CD4-positive, alpha-beta T cell treated with Interleukin-1 beta for 1 hour (primary cell): ENCODE measurements at places on chromosomes 16 and 17.
A peak's percentile ranks its signal among the peaks of the same experiment; 100 is the strongest.

GRCh38 chr17:57407287-57408070 lies 151.2 kb downstream of the MSI2 start:
- DNase-seq = no peak

DNA sequence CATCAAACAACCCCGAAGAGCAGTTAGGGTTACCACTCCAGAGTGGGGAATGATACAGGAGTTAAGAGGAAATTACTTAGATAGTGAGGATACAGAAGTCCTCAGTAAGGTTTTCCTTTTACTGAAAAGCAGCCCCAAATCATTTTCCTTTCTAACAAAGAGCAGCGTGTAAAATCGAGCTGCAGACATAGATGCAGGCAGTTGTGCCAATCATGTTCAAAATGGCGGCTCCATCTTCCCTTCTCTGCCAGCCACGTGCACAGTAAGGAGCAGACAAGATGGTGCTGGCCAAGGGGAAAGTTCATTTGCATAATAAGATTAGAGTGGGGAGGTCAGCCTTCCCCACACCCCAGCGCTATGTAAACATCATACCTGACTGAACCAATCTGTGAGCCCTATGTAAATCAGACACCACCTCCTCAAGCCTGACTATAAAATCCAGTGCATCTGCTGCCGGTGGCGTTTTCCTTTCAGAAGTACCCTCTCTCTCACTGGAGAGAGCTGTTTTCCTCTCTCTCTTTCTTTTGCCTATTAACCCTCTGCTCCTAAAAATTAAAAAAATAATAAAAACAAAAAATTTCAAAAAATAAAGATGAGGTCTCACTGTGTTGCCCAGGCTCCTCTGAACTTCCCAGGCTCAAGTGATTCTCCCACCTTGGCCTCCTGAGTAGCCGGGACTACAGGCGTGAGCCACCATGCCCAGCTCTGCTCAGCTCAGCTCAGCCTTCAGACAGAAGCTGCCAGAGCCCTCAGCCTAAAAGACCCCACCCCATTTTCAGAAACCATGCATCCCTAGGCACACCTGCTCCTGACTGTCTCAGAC lies 2.6 kb upstream of the SRL start:
- no peak for DNase-seq

GRCh38 chr17:4836221-4836620 lies 3.1 kb downstream of the MINK1 start:
- DNase-seq = no peak

DNA sequence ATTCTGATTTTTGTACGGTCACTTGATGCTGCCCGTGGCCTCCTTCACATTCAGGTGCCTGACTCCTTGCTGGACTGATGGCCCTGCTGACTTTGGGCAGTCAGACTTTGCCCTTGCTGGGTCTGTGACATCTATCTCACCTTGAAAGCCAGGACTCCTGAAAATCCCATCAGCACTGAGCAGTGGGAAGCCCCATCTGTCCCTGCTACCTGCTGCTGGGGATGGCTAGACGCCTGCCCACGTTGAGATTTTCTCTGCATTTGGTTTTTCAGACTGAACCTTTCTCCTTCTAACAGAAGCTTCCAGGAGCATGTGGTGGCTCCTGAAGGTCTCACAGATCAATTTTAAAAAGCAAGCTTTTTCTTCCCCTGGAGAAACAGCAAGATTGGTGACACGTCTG lies 10.2 kb upstream of the ZNF18 start:
- DNase-seq = no peak

DNA sequence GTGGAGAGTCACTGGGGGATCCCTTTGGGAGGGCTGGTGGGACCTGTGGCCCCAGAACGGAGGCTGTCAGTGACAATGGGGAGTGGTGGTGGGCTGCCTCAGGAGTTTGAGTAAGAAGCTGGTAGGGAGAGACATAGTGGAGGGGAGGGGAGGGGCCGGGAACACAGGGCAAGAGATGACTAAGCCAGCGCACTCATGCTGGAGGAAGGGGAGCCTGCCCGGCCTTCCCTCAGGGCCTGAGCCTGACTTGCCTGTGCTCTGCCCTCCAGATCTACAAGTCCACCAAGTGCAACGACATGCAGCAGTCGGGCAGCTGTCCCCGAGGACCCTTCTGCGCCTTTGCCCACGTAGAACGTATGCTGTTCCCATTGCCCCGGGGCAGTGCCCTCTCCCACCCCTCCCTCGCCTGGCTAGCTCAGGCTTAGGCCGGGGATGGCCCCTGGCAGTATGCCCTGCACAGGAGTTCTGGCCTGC lies 29.3 kb downstream of the UNC13D start:
- DNase-seq = no peak

- DNase-seq = no peak
These were observed 5.0 kb downstream of the RPRML start for GRCh38 chr17:46974086-46974485.

DNA sequence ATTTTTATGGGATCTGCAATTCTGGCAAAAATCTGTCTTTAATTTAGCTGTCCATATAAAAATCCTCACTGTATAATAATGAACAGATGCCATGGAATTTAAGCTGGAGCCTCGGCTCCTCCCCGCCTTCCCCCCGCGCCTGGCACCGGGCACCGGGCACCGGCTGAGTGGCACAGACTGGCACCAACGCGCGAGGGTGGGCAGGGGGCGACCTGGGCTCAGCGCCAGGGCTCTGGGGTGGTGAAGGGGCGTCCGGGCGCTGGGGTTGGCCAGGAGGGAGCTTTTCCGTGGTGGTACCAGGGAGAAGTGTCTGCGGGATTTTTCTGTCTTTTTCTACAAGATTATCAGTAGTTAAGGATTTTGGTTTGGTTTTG lies 9.1 kb downstream of the NEUROD2 start:
- DNase-seq = no peak

DNA sequence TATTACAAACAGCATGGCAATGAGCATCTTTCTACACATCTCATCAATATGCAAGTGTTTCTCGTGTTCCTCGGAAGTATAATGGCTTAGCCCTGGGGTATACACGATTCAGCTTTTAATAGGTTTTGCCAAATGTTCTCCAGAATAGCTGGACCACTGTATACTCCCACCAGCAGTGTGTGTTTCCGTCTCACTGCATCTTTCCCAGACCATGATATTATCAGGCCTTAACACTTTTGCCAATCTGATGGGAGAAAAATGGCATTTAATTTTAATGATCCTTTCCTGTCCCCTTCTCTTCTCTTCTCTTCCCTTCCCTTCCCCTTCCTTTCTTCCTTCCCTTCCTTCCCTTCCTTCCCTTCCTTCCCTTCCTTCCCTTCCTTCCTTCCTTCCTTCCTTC lies 30.8 kb downstream of the PRKCB start:
- no peak for DNase-seq

DNA sequence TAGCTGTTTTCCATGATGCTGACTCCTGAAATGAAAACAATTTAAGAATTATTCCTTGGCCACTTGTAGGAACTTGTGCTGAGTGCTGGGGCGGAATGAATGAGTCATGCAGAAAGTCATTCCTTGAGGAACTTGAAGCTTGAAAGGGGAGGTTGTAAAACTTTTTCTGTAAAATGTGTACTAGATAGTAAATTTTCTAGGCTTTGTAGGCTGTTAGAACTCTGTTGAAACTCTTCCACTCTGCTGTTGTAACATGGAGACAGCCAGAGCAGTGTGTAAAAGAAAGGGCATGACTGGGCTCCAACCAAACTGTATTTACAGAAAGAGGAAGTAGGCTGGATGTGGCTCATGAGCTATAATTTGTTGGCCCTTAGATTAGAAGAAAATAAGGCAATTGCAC lies 46.1 kb downstream of the ABCA8 start:
- no peak for DNase-seq

DNA sequence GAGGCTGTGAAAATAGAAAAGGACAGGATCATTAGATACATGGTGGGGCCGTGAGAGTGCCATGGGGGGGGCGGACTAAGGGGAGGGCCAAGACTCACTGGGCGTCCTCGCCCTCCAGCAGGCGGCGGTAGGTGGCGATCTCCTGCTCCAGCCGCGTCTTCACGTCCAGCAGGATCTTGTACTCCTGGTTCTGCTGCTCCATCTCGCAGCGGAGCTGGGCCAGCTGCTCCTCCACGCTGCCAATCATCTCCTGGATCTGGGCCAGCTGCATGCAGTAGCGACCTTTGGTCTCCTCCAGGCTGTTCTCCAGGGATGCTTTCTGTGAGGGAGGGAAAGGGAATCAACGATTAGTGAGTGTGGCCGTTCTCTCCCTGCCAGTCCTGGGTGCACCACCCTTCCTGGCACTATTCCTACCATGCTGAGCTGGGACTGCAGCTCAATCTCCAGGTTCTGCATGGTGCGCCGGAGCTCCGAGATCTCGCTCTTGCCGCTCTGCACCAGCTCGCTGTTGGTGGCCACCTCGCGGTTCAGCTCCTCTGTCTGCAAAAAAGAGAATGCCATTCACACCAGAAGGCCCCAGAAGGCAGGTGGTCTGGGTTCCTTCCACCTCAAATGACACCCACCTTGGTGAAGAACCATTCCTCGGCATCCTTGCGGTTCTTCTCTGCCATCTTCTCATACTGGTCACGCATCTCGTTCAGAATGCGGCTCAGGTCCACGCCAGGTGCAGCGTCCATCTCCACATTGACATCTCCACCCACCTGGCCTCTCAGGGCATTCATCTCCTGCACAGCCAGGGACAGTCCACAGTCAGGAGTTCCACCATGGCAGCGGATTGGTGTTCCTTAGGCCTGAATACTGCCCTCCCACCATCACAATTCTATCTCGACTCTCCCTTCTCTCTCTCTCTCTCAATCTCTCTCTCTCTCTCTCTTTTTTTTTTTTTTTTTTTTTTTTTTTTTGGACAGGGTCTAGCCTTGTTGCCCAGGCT lies 3.3 kb downstream of the KRT14 start:
- no peak for DNase-seq

GRCh38 chr16:86563469-86564345 lies 2.9 kb upstream of the FOXC2 start:
- peak; percentile 85 for DNase-seq

GRCh38 chr16:68499006-68499405 lies 40.1 kb upstream of the ZFP90 start:
- DNase-seq = no peak

GRCh38 chr16:60414613-60415012 lies 1621.6 kb downstream of the CDH8 start:
- no peak for DNase-seq

- no peak for DNase-seq
These were observed 61.1 kb upstream of the MTMR4 start for GRCh38 chr17:58575511-58575910.

DNA sequence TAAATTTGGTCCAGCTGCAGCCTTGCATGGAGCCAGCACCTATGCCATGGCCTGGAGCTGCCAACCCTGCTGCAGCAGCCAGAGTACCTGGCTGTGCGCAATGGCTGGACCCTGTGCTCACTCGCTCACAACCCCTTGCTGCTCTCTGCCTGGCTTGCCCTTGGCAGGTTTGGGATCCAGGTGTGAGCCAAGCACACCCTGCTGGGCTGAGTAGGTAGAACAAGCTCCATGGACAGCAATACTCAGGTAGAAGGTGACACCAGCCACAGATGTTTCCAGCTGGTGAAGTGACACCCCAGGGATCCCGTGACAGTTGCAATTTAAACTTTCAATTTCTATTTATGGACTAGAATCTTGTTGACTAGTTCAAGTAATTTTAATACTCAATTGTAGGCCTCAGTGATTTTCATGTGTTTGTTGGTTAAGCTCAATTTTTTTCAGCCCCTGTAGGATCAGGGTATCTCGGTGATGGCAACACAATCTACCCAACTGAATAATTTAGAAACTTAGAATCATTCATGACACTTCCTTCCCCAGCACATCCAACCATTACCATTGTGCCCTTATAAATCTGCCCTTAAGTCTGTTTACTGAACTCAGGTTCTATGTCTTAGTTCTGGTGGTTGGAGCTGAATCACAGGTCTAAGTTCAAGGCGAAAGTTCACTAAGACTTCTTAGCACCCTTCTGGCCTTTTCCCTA lies 480.0 kb downstream of the PMP22 start:
- peak; percentile 31 for DNase-seq

DNA sequence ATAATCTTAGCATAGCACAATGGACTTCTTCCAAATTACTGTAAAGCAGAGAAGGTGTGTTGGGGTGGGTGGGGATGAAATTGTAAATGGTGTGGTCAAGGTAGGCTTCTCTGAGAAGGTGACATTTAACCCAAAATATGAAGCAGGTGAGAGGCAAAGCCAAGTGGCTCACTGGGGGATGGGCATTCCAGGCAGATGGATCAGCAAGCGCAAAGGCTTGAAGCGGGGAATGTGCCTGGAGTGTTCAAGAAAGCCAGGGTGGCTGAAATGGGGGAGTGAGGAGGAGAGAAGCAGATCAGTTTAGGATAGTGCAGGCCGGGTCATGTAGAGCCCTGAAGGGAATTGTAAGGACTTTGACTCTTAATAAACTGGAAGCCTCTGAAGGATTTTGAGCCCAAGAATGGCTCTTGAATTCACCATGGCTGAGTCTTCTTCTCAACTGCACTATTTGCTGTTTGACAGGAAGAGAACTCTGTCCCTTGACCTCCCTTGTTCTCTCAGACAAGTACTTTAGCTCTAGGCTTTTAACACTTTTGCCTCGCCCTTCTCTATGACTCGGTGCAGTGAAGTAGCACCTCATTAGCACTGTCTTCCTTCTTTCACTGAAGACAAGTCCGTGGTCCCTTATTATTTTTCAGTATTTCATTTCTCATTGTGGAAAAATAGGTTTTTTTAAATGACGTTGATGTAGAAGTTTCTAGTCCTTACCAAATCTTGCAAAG lies 14.7 kb downstream of the CACNG3 start:
- no peak for DNase-seq

GRCh38 chr17:61409301-61410112 lies 9.9 kb downstream of the TBX2 start:
- DNase-seq = peak; percentile 36

DNA sequence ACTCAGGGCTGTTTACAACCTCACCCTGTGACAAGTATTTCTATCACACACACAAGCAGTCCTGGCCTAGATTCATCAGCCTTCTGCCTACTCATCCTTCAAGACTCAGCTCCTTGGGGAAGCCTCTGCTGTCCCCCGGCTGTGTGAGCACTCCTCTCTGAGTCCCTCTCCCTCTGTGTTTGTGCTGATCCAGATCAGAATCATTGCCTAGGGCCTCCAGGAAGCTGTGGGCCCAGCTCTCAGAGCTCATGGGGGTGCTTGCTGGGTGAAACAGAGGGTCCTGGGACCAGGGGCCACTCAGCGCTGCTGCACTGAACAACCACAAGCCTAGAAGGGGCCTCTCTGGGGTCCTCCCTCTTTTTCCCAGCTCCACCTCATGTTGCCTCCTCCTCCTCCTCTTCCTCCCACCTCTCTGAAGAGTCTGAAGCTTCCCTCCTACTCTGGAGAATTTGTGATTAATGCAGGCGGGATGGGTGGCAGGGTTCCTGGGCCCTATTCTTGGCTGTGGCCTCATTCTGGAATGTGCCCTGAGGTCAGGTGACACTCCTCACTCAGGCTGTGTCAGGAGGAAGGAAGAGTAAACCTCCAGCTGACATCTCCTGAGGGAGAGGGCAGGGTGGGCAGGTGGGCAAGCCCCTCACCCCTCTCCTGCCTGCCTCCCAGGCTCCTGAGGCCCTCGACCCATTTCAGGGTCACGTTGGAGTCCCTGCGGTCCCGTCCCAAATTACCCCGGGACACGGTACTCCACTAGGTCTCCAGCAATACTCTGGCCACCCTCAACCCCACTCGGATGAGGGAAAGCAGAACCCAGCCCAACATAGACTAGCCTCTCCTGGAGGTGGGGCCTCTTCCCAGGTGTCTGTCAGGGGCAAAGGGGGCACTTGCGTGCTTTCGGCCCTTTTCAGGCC lies 10.1 kb downstream of the WFIKKN2 start:
- DNase-seq = no peak
